Peyer's patch (tissue), 4 donors: ENCODE measurements at places on chromosomes 6 and 20. TPM values are rescaled to one million over a fixed set of nuclear protein-coding genes. Genes with fewer than 3 reads are reported as not detected.

FAM50B gene
- total RNA-seq, result 10.7 TPM

GRM1 gene
- not detected for total RNA-seq

- DNase-seq, result no peak
These were observed 285.4 kb downstream of the CDH4 start for GRCh38 chr20:61537239-61538182.

DNA sequence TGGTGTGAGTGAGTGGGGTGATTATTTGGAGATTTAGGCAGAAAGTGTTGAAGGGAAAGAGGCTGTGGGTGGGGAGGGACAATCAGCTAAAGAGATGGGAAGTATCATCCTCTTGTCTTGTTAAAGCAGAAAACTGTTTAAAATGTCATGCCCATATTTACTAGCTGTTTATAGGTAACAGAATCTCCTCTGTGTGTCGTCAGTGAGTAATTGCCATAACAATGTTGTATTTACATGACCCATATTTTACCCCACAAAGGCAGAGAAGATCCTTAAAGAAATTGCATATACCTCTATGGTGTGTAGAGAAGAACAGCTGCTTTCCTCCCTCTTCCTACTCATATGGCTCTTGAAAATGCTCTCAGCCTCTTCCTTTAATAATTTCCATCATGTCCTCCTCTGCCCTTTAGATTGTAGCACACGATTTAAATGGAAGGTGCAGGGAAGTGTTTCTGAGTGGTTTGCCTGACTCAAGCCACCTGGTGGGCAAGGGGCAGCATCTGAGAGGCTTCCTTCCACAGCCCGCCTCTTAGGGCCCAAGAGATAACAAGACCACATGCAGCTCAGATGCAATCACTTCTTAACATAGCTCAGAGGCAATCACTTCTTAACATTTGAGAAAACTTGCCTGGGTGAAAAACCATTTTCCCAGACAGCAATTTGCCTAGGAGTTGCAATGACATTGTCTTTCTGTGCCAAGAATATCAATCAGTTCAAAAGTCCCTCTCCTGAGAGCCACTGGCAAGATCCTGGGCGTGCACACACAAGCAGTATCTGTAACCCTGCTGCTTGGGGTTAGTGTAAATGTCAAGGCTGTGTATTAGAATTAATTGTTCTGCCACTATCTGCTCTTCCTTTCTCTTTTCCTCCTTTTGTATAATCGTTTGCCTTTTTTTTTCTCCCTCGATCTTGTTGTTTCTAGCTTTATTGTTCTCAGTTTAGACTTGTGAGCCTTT lies 44.1 kb upstream of the EDN1 start:
- no peak for DNase-seq

ULBP2 gene
- not detected for total RNA-seq

HAO1 gene
- not detected for total RNA-seq

DNA sequence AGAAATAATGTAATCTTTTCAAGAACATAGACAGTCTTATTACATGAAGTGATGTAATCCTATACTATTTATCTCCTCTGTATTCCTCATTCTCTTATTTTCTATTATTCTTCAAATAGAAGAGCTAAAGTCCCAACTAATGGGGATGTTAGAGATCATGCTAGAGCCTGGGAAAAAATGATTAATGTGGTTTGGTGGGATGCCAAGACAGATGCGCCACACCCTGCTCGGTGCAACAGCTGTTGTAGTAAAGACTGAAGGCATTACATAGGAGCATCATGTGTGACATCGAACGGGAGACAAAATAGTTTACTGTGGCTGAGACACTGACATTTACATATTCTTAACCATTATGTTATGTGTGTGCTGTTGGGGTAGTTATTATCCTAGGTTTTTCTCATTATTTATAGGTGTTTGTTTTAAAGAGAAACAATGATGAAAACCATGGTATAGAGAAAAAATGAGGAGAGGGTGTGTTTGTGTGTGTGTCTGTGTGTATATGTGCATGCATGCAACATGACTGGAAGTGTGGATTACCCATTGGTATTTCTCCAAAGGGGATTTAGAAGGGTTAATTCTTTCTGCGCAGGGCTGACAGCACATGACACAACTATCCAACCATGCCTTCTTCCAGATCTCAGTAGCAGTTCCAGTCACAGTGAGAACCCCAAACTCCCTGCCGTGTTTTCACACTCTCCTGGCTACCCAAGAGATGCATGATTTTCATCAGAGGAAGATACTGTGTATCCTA lies 155.3 kb downstream of the EYA4 start:
- no peak for DNase-seq

DNA sequence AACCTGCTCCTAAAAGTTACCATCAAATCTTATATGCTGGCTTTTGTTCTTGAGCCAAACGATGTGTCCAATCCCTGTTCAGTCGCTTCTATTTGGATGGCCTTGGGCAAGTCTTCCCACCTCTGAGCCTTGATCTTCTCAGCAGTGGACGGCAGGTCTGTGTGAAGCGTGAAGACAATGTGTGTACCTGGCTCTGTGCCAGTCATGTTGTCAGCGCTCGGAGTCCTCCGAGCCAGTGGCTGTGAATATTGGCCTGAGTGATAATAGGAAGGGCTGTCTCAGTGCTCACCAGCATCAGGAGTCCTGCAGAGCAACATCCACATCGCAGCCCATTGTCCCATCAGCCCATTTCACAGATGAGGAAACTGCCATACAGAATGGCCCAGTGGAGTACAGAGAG lies 219.0 kb downstream of the CDC5L start:
- no peak for DNase-seq

- no peak for DNase-seq
These were observed 106.3 kb upstream of the TBX18 start for GRCh38 chr6:84870672-84871071.

- no peak for DNase-seq
These were observed 137.9 kb upstream of the RNF24 start for GRCh38 chr20:4153251-4153650.

DNA sequence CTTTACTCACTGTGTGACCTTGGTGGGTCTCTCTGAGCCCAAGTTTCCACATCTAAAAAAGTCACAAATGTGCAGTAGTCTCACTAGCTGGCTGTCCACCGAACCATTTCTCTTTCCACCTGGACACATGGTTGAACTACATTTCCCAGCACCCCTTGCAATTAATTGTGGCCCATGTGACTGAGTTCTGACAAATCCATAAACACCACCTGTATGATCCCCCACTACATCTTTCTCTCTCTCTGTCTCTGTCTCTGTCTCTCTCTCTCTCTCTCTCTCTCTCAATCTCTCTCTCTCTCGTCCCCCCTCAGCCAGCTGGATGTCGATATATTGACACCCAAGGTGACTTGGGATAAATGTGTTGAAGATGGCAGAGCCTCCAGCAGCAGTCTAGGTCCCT lies 42.8 kb downstream of the SNHG17 start:
- DNase-seq, result no peak

FNDC11 gene
- total RNA-seq, result 0.67 TPM

- DNase-seq, result no peak
These were observed 504.0 kb upstream of the ARID1B start for GRCh38 chr6:156273065-156273711.

TPBG gene
- 9.1 TPM for total RNA-seq

MUC21 gene
- total RNA-seq, result not detected

NT5E gene
- 17.3 TPM for total RNA-seq

TRAPPC3L gene
- total RNA-seq, result not detected

HTR1E gene
- total RNA-seq, result not detected

DNA sequence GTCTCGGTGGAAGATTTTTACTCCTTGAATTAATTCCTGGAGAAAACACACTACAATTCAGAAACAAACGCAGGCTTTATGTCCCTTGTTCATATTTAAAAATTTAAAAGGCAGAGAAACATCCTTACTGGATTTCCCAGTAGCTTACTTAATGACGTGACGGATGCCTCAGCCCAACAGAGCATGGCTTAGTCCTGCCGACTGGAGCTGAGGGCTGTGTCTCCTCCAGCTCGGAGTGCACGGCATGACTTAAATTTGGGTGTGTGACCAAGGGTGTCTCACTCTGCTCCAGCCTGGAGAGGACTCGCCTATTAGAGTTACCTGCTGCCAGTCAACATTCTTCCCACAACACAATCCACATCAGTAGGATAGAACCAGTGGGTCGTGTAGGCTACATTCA lies 107.1 kb downstream of the PSMB1 start:
- no peak for DNase-seq

- DNase-seq, result no peak
These were observed 365.2 kb downstream of the SYNE1 start for GRCh38 chr6:152271776-152272464.

IL17A gene
- not detected for total RNA-seq
